ENCODE measurements at places on chromosomes 5 and 9. TPM values are rescaled to one million over a fixed set of nuclear protein-coding genes. Genes with fewer than 3 reads are reported as not detected.

DNA sequence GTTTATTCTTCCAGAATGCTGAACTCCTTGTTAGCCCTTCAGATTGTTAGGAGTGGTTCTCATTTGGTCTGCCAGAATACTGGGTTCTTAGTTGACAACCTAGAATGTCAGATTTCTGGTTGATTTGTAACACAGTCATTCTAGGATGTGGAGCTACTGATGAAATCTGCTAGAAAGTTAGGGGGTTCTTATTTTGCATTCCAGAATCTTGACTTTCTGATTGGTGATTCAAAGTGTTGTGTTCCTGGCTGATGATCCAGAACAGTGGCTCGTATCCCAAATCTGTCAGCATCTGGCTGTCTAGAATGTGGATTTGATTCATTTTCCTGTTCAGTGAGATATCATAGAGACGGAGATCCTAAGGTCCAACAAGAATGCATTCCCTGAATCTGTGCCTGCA, 21.9 kb downstream of the PTGS1 start:
- no peak for DNase-seq

DNA sequence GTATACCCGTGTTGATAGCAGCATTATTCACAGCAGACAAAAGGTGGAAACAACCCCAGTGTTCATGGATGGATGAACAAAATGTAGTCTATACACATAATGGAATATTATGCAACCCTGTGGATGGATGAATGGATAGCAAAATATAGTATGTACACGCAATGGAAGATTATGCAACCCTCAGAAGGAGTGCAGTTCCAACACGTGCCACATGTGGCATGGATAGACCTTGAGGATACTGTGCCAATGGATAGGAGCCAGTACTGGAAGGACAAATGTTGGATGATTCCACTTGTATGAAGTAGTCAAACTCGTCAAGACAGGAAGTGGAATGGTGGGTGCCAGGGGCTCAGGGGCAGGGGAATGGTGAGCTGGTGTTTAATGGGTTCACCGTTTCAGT, 44.9 kb downstream of the PLEKHG4B start:
- no peak for DNase-seq

DNA sequence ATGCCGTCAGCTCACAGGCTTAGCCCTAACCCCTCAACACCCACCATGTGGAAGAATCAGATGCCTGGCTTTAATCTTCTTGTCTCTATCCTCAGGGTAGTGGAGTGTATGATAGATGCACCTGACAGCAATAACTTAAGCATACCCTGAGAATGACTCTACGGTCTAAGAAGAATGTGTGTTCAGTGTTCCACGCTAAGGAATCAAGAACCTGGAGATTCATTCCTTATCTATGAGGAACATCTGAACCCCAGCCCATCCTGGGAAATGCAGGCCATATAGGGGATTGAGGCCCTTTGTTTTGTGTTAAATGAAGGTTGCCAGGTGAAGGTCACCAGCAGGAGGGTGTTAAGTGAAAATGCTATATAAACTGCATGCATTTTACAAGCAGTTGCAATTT, 63.0 kb downstream of the KLHL3 start:
- DNase-seq, result no peak

DNA sequence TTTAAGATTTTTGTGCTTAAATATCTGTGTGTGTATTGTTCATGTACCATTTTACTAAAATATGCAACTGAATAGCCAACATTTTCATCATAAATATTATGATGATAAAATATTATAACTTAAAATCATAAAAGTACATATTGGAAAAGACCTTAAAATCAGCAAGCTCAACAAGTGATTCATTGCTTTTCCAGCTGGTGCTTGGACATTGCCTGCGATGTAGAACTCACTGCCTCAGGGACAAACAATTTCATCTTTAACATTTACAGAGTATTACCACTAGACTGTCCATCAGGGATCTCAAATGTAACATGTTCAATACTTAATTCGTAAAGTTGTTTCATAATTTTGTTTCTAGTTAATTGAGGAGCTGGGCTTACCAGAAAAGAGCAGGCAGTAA, 17.5 kb upstream of the SMARCA2 start:
- DNase-seq, result no peak

DNA sequence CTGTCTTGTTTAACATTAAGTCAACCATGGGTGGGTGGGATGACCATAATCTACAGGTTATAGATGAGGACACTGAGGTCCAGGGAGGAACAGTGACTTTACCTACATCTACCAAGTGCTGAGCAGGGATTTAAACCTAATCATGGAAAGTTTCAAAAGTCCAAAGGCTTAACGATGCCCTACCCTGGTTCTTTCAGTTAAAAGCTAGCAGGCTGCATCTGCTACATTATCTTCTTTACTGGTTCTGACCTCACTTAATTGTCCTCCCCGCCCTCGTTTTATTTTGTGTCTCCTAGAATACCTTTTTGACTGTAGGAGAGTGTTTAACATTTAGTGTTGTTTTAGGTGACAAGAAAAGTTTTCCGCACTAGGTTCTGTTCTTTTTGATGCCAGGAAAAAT, 735.2 kb downstream of the TLR4 start:
- DNase-seq, result no peak

DNA sequence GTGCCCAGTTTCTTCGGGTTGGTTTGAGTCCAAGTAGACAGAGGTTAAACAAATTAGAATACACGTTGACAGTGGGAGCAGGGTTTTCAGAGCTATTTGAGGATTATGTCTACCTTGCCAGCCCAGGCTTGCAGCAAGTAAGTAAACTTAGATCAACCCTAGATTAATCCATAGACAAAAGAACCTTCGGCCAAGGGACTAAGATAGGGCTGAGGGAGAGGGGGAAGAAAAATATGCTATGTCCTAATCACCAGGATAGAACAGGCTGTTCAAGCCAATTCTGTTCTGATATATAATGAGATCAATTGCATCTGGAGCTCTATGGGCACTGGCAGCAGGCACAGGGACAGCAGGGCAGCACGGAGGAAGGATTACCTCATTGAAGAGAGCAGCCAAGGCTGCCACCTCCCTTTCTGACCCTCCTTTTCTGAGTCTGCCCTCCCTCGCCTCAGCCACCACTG, 377.7 kb downstream of the PIK3R1 start:
- DNase-seq, result peak; percentile 87

DNA sequence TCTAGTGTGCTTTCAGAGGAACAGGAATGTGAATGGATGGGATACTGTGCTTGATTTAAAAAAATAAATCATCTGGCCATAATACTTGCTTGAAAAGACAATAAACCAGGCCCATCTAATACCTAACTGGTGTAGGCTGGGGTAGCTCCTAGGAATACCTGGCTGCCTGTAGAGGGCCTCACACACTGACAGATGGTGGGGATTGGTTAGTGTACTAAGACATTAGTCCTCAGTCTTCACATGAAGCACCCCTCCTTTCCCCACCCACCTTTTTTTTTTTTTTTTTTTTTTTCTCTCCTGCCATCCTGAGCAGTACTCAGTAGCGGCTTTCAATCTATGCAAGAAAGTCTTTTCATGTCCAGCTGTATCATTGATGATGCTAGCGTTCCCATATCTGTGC, 130.5 kb downstream of the ADGRV1 start:
- no peak for DNase-seq

GRCh38 chr9:120583958-120584369, 4.0 kb upstream of the CDK5RAP2 start:
- DNase-seq, result no peak

DNA sequence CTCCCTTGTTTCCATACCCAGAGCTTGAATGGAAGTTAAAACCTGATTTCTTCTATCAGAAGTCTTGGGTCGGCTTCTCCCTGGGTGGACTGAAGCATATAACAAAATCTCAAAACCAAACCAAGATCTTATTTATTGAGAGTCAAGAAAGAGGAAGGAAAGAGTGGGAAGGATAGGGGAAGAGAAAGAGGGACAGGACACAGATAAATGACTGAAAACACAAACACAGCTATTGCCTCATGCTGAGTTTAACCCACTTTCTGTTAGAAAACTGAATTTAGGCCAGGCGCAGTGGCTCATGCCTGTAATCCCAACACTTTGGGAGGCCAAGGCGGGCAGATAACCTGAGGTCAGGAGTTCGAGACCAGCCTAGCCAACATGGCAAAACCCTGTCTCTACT, 92.9 kb downstream of the PALM2AKAP2 start:
- no peak for DNase-seq

DNA sequence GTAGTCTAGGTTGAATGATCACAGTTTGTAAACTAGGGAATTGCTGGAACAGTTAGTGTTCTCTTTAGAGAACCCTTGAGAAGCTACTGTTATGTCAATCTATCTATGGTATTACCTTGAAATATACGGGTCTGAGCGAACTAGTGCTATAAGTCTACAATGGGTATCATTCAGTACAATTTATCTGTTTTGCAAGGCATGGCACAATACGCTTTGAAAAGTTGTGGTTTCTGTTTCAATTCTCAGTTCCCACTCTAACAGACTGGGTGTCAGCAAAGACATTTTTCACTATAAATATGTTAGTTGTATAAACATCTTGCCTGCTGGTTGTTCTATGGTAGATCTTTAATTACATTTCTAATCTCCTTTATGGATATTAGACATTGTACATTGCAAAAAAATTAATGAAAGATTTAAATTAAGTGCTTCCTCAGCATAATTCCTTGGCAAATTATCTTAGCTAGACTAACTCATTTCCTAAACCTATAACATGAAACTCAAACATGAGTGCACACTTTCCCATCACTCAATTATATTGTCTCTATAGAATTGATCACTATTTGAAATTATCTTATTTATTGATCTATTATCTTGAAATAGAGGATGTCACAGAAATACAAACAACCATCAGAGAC, 24.9 kb upstream of the SLCO6A1 start:
- DNase-seq, result no peak

GRCh38 chr9:36154331-36154952, 14.7 kb upstream of the CCIN start:
- DNase-seq, result no peak

GRCh38 chr5:173680660-173681242, 64.3 kb upstream of the BOD1 start:
- no peak for DNase-seq

DNA sequence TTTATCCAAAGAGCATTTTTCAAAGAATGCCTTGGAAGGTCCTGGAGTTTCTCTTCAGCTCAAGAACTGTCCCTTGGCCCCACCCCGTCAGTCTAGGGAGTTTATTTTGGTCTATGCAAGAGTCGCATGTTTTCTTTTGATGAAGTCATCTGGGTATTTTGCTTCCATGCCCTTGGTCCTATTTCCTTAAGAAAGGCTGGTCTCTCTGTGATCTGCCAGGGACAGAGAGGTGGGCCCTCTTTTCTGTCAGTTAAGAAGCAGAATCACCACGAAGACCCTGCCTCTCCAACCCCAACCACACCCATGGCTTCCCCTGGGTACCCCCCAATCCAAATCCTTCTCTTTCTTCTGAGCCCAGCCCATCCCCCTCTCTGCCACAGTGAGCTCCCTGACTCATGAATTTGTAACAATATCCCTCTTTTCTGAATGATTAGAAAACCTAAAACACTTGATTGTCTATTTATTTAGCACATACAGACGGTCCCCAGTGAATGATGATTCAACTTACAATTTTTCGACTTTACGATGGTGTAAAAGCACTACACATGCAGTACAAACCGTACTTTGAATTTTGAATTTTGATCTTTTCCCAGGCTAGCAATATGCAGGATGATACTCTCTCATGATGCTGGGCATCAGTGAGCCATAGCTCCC, 163.5 kb upstream of the ADRA1B start:
- DNase-seq, result no peak

GRCh38 chr5:171166766-171167165, 142.3 kb upstream of the TLX3 start:
- no peak for DNase-seq

GRCh38 chr5:102834438-102834964, 79.4 kb downstream of the PAM start:
- DNase-seq, result no peak

DNA sequence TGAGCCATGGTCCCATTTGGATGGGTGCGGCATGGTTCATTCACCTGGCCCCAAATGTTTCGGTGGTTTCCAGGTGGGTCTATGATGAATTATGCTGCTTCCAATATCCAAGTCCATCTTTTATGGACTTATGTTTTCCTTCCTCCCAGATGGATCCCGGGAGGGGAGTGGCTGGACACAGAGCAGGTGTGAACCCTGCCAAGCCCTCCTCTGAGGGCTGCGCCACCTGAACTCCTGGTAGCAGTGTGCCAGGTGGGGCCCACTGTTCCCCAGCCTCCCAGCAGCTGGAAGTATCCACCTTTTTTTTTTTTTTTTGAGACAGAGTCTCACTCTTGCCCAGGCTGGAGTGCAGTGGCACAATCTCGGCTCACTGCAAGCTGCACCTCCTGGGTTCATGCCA, 42.9 kb downstream of the WNK2 start:
- no peak for DNase-seq

Gene LHX6
- 0.20 TPM for total RNA-seq

Gene WNT8A
- not detected for total RNA-seq

Gene PAPPA
- 0.13 TPM for total RNA-seq

Gene FBLL1
- total RNA-seq, result 0.15 TPM

Gene CHSY3
- 0.83 TPM for total RNA-seq

Gene ZBED3
- total RNA-seq, result 40.1 TPM

Gene NKD2
- total RNA-seq, result 1.6 TPM

Gene TICAM2
- 2.1 TPM for total RNA-seq
